Activated naive CD8-positive, alpha-beta T cell treated with anti-CD3 and anti-CD28 coated beads, Interleukin-2, amount 10 ng/mL, durations not matched to agents 7 days and 5 days (primary cell): ENCODE measurements at places on chromosomes 12 and 14. TPM values are rescaled to one million over a fixed set of nuclear protein-coding genes. Genes with fewer than 3 reads are reported as not detected.

GRCh38 chr12:115943310-115943629 lies 334.2 kb downstream of the MED13L start:
- no peaks in the 10 kb centered on the region for H3K4me1 ChIP-seq
- no peak for DNase-seq
- no peak overlapping the region for H3K4me3 ChIP-seq
- no peak overlapping the region for H3K27ac ChIP-seq
- H3K27me3 ChIP-seq = peaks cover 9% of the 10 kb centered on the region

DNA sequence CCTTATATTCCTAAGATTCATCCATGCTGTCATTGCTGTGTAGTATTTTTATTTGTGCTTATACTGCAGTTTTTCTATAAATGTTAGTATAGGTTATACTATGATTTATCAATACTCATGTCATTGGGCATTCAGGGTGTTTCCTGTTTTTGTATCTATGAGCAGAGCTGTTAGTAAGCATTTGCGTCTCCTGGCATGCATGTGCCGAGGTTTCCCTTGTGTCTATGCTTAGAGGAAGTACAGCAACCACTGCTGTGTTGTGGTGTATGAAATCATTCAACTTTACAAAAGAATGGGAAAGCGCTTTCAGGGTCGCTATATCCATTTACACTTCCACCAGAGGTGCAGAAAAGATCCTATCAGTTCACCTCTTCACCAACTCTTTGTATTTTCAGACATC lies 122.7 kb downstream of the RGS6 start:
- H3K27me3 ChIP-seq = peaks cover 28% of the 10 kb centered on the region
- no peak overlapping the region for H3K27ac ChIP-seq
- peaks cover 1% of the 10 kb centered on the region for H3K4me1 ChIP-seq
- no peaks in the 10 kb centered on the region for H3K36me3 ChIP-seq
- DNase-seq = no peak

DNA sequence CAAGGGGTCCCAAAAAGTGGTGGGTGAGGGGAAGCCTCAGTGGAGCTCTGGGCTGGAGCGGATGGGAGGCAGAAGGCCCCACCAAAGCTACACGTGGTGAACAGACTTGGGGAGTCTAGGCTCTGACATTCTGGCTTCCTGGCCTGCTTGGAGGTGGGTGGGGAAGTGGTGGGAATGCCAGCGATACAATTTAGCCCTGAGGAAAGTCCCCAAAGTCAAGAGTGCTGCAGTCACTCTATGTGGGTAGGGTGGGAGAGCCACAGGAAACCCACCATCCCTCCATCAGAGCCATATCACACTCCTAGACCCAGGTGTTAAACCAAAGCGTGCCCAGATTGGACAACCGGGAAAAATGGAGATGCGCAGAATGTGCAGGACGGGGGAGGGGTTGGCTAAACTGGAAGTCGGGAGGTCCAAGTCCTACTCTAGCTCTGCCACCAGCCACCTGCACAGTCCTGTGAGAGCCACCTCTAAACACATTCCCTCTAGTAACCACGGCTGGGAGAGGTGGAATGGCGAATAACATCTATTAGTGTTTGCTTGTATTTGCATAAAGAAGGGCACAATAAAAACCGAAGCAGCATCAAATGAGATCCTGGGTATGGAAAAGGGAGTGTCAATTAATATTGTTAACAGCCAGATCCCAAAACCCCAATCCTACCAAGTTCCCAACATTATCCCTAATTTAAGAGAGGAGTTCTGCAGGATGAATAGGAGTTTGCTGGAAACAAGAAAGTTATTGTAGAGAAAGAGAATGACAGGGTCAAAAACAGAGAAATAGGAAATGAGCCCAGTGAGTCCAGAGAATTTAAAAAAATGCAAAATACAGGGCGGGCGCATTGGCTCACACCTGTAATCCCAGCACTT lies 14.0 kb upstream of the CD9 start:
- H3K4me1 ChIP-seq = peaks cover 11% of the 10 kb centered on the region
- no peak overlapping the region for H3K4me3 ChIP-seq
- no peaks in the 10 kb centered on the region for H3K36me3 ChIP-seq
- no peaks in the 10 kb centered on the region for H3K27me3 ChIP-seq
- no peak for DNase-seq

DNA sequence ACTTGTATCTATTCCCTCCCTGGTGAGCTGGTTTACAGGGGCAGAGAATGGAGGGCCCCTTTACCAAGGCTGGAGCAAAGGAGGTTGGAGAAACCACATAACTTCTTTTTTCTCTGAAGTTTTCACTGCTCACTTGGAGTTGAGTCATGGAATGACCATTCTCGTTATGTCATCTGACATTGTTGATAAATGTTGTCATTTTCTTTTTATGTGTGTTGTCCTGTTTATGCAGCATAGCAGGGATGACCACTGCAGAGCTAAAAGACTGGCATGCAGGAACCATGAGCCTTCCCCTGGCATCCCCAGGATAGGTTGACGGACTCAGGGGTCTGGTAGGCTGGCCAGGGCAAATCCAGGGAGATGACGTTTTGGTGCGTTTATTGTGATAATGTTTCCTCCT lies 256.8 kb upstream of the DDHD1 start:
- H3K36me3 ChIP-seq = no peaks in the 10 kb centered on the region
- no peaks in the 10 kb centered on the region for H3K27me3 ChIP-seq
- H3K27ac ChIP-seq = no peak overlapping the region
- no peaks in the 10 kb centered on the region for H3K4me1 ChIP-seq
- no peak overlapping the region for H3K4me3 ChIP-seq

GRCh38 chr14:56342494-56342942 lies 224.3 kb downstream of the PELI2 start:
- H3K36me3 ChIP-seq = no peaks in the 10 kb centered on the region
- H3K27ac ChIP-seq = no peak overlapping the region
- DNase-seq = no peak
- no peaks in the 10 kb centered on the region for H3K4me1 ChIP-seq

DPPA3 gene
- not detected for total RNA-seq

OR4Q2 gene
- total RNA-seq = not detected

IAPP gene
- total RNA-seq = not detected

TEX52 gene
- 0.34 TPM for total RNA-seq
